Suprapubic skin (tissue), 4 donors: ENCODE measurements at places on chromosomes 4 and X. TPM values are rescaled to one million over a fixed set of nuclear protein-coding genes. Genes with fewer than 3 reads are reported as not detected.

The LANCL3 gene
- 1.9 TPM for total RNA-seq

GRCh38 chr4:121278811-121279368 is 101.9 kb downstream of the QRFPR start:
- no peak for DNase-seq

- no peak for DNase-seq
These were observed 102.2 kb upstream of the ATP6AP2 start for GRCh38 chrX:40478474-40479065.

- no peak for DNase-seq
These were observed 26.4 kb downstream of the MAGEE1 start for GRCh38 chrX:76453737-76454406.

DNA sequence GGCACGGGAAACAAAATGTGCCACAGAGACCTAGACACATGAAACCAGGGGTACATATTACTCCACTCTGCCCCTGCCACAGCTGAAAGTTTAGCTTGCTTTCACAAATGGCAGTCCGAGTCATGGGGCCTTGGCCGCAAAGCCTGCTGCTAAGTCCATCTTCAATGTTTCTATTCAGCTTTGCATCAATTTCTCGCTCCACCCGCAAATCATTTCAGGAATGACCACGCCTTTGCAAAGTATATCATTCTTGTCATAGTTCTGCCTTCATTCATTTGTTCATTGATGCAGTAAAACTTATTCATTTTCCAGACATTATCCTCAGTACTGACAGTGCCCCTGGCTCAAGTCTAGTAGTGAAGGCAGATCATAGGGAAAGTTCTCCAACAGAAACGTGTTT is 9.5 kb downstream of the PLAC8 start:
- no peak for DNase-seq

GRCh38 chr4:128315756-128316520 is 28.3 kb upstream of the PGRMC2 start:
- no peak for DNase-seq
